SK-N-SH (cell line): ENCODE measurements at places on chromosomes 16 and 17. TPM values are rescaled to one million over a fixed set of nuclear protein-coding genes. Genes with fewer than 3 reads are reported as not detected.

The ASGR2 gene
- not detected in 2 replicates for polyA plus RNA-seq

DNA sequence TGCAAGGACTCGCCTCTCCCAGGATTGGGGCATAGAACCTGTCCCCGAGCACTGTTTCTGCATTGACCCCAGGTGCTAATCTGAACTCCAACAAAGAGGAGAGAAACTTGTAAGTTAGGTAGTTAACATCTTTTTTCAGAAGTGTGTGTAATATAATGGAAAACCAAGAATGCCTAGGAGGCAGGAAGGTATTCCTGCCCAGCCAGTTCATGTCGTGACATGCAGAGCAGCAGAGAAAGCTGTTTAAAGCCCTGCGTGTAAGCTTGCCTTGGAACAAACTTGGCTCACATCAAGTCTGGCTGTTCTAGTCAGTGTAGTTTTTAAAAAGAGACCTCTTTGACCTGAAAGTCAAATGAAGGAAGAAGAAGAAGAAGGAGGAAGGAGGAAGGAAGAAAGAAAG is 2.1 kb upstream of the GNA13 start:
- no peak for DNase-seq

- DNase-seq: no peak
These were observed 3.1 kb upstream of the C17orf58 start for GRCh38 chr17:67999291-67999911.

DNA sequence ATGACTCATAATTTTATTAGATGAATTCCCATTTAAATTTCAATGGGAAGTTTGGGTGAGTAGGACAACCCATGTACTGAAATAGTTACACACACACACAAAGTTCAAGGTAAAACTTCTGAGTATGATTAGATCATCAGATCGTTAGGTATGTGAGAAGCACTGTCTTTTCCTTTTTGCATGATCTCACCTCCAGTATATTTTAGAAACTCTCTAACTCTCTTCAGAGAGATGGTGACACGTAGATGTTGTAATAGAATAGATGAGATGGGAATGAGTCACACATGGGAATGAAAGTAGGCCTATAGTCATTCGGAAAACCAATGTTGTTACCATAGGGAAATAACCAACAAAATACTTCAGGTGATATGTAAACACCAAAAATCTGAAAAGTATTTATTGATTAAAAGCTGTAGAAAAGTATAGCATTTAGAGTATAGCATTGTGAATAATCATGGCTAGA is 22.2 kb downstream of the KRT23 start:
- no peak for DNase-seq

The GNAO1 gene
- polyA plus RNA-seq: 0.15 and 0.30 TPM in 2 replicates

DNA sequence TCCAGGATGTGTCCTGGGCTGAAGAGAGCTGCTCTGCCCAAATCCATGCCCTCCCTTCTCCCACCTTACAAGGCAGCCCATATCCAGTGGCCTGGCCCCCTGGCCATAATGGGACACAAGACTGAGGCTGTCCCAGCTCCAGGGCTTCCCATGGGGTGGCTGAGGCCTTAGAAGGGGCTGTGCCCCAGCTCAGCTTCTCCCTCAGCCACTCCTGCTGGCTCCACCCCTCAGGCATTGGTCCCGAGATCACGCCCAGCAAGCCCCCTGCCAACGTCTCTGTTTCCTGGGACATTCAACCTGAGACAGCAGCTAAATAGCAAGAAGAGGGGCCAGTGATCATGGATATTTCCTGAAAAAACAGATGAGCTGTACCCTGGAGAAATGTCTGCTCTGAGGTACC is 43.3 kb downstream of the ARHGAP27 start:
- DNase-seq: no peak

DNA sequence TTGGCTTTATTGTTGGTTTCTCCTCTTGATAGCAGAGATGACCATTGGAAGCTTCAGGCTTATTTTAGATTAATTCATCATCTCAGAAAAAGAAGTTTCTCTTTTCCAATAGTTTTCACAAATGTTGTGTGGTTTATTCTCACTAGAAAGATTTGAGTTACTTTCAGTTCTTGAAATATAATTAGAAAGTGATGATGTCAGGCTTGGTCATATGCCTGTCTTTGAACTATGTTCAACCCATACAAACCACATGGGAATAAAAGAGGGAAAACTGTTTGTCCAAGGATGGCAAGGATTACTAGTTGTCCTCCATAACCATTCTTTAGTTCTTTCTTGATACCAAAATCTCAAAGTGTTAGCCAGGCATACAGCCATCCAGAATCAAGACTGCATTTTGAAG is 3.7 kb upstream of the HS3ST2 start:
- no peak for DNase-seq

DNA sequence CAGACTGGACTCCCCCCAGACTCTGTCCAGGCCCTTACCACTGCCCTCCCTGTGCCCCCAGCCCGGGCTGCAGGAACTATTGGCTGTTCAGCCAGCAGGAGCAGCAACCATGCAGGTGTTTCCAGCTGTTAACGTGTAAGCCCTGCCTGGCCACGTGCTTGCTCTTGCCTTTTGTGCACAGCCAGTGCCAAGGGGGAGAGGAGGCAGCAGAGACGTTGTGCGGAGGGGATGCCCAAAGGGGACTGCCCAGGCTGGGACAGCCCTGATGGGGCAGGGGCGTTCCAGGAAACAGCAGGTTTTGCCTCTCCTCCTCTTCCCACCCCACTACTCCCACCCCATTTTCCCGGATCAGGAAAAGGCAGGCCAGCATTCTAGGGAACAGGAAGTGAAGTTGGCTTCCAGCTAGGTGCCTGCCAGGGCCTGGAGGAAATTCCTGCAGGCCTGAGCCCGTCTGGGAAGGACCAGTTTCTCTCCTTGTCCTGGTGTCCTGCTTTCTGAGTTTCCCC is 16.7 kb upstream of the LASP1NB start:
- no peak for DNase-seq

The RND2 gene
- polyA plus RNA-seq: 8.9 and 10.5 TPM in 2 replicates

- no peak for DNase-seq
These were observed 9.8 kb downstream of the SMIM5 start for GRCh38 chr17:75642784-75643642.
